ENCODE measurements at places on chromosomes 6 and 20. TPM values are rescaled to one million over a fixed set of nuclear protein-coding genes. Genes with fewer than 3 reads are reported as not detected.

- H3K27me3 ChIP-seq = no peaks in the 10 kb centered on the region
- H3K4me1 ChIP-seq = peaks cover 26% of the 10 kb centered on the region
- peaks cover 2% of the 10 kb centered on the region for H3K36me3 ChIP-seq
- no peak overlapping the region for H3K27ac ChIP-seq
Measured at GRCh38 chr20:32962053-32962452, 42.2 kb downstream of the SUN5 start.

GRCh38 chr6:78615430-78615904, 251.9 kb upstream of the IRAK1BP1 start:
- no peak overlapping the region for H3K27ac ChIP-seq
- H3K4me3 ChIP-seq = no peak overlapping the region
- H3K36me3 ChIP-seq = no peaks in the 10 kb centered on the region
- H3K27me3 ChIP-seq = no peaks in the 10 kb centered on the region
- DNase-seq = no peak

- H3K36me3 ChIP-seq = no peaks in the 10 kb centered on the region
- H3K27ac ChIP-seq = no peak overlapping the region
- no peak overlapping the region for H3K4me3 ChIP-seq
- no peaks in the 10 kb centered on the region for H3K4me1 ChIP-seq
- no peaks in the 10 kb centered on the region for H3K27me3 ChIP-seq
- no peak for DNase-seq
Measured at GRCh38 chr6:64064919-64065318, 429.3 kb downstream of the PHF3 start.

- H3K36me3 ChIP-seq = no peaks in the 10 kb centered on the region
- H3K4me3 ChIP-seq = no peak overlapping the region
- H3K27me3 ChIP-seq = no peaks in the 10 kb centered on the region
Measured at GRCh38 chr6:24486065-24486464, 3.3 kb downstream of the GPLD1 start.

GRCh38 chr6:35183935-35184334, 29.8 kb upstream of the SCUBE3 start:
- no peak overlapping the region for H3K4me3 ChIP-seq
- no peak overlapping the region for H3K27ac ChIP-seq
- H3K27me3 ChIP-seq = peaks cover 18% of the 10 kb centered on the region
- no peaks in the 10 kb centered on the region for H3K36me3 ChIP-seq
- H3K4me1 ChIP-seq = peaks cover 2% of the 10 kb centered on the region

DNA sequence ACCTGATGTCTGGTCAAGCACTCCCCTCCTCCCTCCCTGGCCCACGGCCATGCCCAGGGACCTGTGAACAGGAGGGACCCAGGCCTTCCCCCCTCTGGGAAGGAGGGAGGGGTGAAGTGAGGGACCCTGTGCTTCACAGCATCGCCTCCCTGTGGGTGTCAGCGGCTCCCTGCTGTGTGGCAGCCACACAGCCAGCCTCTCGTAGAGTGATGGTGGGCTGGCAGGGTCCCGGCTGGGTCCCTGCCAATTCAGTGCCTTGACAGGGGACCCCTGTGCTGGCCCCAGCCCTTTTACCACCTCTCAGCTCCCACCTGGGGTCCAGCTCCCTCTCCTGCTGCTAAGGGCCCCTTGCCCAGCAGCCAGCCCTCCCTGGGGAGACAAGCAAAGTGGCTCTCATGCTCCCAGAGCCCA, 31.3 kb upstream of the GRM4 start:
- DNase-seq = no peak
- peaks cover 2% of the 10 kb centered on the region for H3K4me1 ChIP-seq
- no peak overlapping the region for H3K27ac ChIP-seq
- peaks cover 3% of the 10 kb centered on the region for H3K27me3 ChIP-seq

DNA sequence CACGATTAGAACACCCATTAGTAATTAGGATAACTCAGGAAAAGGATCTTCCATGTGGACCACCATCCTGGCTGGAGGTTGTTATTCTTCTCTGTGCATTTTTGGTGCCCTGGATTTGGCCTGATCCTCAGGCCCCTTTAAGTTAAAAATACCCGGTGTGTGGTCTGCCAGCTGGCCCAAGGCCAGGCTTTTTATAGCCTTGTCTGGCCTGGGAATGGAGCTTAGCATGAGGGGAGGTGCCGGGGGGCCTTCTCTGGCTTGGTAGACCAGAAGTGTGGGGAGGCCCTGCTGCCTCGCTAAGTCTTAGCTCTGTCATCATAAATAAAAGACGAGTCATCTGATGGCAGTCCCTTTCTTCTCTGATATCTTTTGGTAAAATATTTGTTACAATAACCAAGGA, 71.4 kb downstream of the ARID1B start:
- H3K27me3 ChIP-seq = no peaks in the 10 kb centered on the region
- no peak overlapping the region for H3K27ac ChIP-seq
- peaks cover 3% of the 10 kb centered on the region for H3K36me3 ChIP-seq
- DNase-seq = no peak
- H3K4me1 ChIP-seq = peaks cover 29% of the 10 kb centered on the region

DNA sequence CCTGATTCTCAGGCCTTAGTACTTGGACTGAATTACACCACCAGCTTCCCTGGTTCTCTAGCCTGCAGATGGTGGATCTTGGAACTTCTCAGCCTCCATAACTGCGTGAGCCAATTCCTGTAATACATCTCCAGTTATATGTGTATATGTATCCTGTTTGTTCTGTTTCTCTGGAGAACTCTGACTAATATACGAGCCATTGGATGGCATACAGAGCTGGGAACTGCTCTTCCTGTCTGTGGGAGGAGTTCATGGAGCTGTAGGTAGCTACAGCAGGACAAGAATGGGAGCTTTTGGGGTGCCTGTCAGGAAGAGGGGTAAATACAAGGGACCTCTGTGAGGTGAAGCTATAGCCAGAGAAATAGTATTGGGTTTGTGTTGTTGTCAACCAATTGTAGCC, 41.2 kb downstream of the TMEM14A start:
- peaks cover 11% of the 10 kb centered on the region for H3K27me3 ChIP-seq
- H3K36me3 ChIP-seq = no peaks in the 10 kb centered on the region
- no peak overlapping the region for H3K4me3 ChIP-seq
- no peak for DNase-seq

- H3K27me3 ChIP-seq = no peaks in the 10 kb centered on the region
- DNase-seq = no peak
- H3K36me3 ChIP-seq = no peaks in the 10 kb centered on the region
- H3K4me1 ChIP-seq = no peaks in the 10 kb centered on the region
- no peak overlapping the region for H3K4me3 ChIP-seq
- no peak overlapping the region for H3K27ac ChIP-seq
Measured at GRCh38 chr20:33110147-33110825, 30.8 kb downstream of the BPIFB4 start.

DNA sequence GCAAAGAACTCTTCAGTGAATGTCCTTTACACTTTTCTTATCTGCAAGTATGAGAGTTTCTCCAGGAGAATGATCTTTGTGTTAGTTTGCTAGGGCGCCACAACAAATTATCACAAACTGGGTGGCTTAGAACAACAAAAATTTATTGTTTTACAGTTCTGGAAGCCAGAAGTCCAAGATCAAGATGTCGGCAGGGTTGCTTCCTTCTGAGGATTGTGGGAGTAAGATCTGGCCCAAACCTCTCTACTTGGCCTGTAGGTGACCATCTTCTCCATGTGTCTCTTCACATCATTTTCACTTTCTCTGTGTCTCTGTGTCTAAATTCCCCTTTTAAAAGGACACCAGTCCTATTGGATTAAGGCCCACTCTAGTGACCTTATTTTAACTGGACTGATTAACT, 103.0 kb downstream of the ADTRP start:
- peak; percentile 51 for DNase-seq
- H3K27me3 ChIP-seq = peaks cover 7% of the 10 kb centered on the region
- no peak overlapping the region for H3K27ac ChIP-seq
- H3K36me3 ChIP-seq = peaks cover 1% of the 10 kb centered on the region

DNA sequence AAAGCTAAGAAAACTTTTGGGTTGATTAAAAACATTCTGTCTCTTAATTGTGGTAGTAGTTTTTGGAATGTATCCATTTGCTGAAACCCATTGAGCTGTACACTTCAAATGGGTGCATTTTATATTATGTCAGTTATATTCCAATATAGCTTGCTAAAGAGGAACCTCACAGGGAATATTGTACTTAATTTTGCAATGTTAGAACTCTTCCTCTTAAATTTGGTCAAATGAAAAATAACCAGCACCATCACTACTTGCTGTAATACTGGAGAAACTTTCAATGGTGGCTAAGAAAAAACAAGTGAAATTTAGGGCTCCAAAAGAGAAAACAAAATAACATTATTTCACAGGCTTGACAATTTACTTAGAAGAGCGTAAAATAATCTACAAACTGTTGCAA, 651.5 kb downstream of the MAFB start:
- no peak overlapping the region for H3K27ac ChIP-seq
- DNase-seq = no peak
- H3K4me3 ChIP-seq = no peak overlapping the region
- no peaks in the 10 kb centered on the region for H3K36me3 ChIP-seq

DNA sequence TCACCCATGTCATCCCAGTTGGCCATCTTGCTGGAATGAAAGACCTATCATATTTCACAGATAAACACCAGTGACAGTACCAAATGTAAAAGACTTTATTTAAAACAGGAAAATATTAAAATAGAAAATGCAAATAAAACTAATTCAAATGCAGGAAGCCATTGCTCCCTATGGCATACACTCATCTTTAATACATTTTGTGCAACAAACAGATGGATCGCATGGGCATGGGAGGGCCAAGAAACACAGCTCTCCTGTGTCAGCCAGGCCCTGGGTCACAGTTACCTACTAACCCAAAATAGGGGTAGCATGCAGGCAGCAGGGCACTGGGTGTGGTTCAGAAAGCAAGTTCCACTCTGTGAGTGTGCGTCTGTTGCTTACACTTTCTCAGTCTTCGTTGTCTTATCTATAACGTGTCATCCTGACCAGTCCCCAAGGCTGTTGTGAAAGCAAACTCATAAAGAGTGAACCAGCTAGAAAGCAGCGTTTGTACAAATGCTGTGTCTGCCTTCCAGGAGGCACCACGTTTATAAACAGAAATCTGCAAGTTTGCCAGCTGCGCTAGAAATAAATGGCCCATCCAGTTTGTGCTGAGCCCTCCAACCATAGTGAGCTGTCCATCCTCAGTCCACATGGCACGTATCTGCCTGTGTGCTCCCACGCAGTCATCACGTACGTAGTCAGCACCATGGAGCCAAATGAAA, 180.5 kb downstream of the SYNDIG1 start:
- H3K4me3 ChIP-seq = no peak overlapping the region
- DNase-seq = no peak
- H3K27ac ChIP-seq = no peak overlapping the region

DNA sequence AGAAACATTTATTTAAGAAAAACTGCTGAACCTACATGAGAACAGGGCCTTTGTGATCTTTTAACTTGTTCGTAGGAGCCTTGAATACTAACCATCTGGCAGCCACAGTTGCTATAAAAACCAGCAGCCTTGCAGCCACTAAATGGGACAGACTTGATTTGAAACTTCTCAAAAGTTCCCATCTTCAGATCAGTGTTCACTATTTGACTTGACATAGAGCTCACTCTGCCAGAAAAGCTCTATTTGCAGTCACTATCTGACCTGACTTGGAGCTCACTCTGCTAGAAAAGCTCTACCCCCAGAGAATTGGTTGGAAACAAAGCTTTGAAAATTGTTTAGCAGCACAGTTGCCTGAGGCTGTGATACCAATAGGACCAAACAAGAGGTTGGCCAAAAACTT, 119.3 kb upstream of the F13A1 start:
- no peaks in the 10 kb centered on the region for H3K4me1 ChIP-seq
- H3K36me3 ChIP-seq = no peaks in the 10 kb centered on the region
- H3K27me3 ChIP-seq = peaks cover 4% of the 10 kb centered on the region
- DNase-seq = no peak

The PRL gene
- not detected for total RNA-seq

The SCGN gene
- total RNA-seq = not detected

The RSPO3 gene
- total RNA-seq = not detected

The E2F1 gene
- total RNA-seq = 78.3 TPM

The MYCT1 gene
- total RNA-seq = not detected

The ERGIC3 gene
- 136 TPM for total RNA-seq

The TRERF1 gene
- 37.3 TPM for total RNA-seq

All from activated CD4-positive, alpha-beta T cell treated with anti-CD3 and anti-CD28 coated beads, Interleukin-2, amount 10 ng/mL, durations not matched to agents 24 days and 14 days (primary cell).